RWPE2 (cell line): ENCODE measurements at places on chromosomes 11 and 22.

- no peak overlapping the region for H3K4me3 ChIP-seq
- no peaks in the 10 kb centered on the region for H3K4me1 ChIP-seq
- no peaks in the 10 kb centered on the region for H3K36me3 ChIP-seq
These were observed 9.6 kb downstream of the BTG4 start for GRCh38 chr11:111502611-111503010.

- no peak overlapping the region for H3K4me3 ChIP-seq
- peaks cover 48% of the 10 kb centered on the region for H3K36me3 ChIP-seq
- no peak overlapping the region for H3K27ac ChIP-seq
- no peaks in the 10 kb centered on the region for H3K4me1 ChIP-seq
- no peak for DNase-seq
- H3K27me3 ChIP-seq: no peaks in the 10 kb centered on the region
These were observed 41.2 kb upstream of the TESMIN start for GRCh38 chr11:68792400-68792966.

DNA sequence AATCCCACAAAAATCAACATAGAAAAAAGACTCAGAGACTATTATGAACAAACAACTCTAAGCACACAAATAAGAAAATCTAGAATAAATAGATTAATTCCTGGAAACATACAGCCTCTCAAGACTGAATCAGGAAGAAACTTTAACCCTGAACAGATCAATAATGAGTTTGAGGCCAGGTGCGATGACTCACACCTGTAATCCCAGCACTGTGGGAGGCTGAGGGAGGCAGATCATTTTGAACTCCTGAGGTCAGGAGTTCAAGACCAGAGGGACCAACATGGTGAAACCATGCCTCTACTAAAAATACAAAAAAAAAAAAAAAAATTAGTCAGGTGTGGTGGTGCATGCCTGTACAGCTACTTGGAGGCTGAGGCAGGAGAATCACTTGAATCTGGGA is 499.5 kb upstream of the LUZP2 start:
- no peak overlapping the region for H3K27ac ChIP-seq
- no peak for DNase-seq
- H3K36me3 ChIP-seq: no peaks in the 10 kb centered on the region
- H3K4me3 ChIP-seq: no peak overlapping the region
- no peaks in the 10 kb centered on the region for H3K27me3 ChIP-seq

GRCh38 chr11:35141071-35141470 is 2.1 kb downstream of the CD44 start:
- H3K27me3 ChIP-seq: no peaks in the 10 kb centered on the region
- peaks cover 58% of the 10 kb centered on the region for H3K4me1 ChIP-seq
- peaks cover 41% of the 10 kb centered on the region for H3K36me3 ChIP-seq
- no peak for DNase-seq

DNA sequence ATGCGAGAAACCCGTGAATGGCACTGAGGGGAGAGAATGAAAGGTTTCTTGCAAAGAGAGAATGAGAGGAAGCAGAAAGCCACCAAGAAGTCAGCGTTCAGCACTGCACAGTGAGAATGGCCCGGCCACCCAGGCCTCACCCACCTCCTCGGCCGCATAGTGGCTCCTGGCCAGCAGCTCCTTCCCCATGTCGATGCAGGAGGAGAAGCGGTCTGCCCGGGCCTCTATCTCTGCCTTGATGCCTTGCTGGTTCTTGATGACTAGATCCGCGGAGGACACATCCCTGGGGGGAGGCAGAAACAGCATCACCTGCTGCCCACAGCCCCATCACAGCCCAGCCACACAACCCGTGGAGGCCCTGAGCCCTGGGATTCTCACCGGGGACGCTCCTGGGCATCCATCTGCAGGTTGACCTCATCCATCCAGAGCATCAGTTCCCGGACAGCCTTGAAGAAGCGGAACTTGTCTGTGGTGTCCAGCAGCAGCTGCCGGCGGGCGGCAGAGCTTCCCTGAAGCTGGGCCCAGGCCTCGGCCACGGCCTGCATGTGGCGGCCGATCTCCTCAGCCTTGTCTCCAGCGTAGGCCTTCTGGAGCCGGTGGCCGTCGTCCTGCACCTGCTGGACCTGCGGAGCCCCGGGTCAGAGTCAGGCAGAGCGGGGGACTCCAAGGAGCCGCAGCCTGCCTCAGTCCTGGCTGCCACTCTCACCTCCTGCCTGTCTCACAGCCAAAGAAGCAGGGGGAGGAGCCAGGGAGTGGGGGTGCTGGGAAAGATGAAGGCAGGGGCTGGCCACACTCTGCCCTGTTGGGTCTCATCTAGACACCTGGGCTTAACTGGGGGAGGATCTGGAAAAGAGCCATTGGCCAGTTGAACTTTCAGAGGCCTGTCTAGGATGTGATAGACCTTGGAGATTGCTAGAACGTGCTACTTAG is 12.2 kb upstream of the RBM4B start:
- H3K4me1 ChIP-seq: peaks cover 14% of the 10 kb centered on the region
- no peak for DNase-seq

DNA sequence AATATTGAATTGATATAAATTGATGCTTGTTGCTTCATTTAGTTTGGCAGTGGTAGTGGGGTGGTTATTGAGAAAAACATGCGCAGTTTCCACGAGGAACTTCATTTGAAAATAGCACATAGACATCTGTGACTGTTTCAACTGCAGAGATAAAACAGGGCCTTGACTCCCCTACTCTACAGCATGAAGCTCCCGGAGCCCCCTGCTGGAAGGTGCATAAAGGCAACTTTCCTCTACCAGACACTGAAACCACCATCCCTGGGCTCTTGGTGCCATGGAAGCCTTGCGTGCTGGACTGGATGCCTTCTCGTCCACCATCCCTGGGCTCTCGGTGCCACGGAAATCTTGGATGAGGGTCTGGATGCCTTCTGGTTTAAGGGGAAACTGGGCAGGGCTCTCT is 195.9 kb downstream of the CSNK2A3 start:
- no peak for DNase-seq
- H3K27me3 ChIP-seq: no peaks in the 10 kb centered on the region
- H3K4me1 ChIP-seq: no peaks in the 10 kb centered on the region

DNA sequence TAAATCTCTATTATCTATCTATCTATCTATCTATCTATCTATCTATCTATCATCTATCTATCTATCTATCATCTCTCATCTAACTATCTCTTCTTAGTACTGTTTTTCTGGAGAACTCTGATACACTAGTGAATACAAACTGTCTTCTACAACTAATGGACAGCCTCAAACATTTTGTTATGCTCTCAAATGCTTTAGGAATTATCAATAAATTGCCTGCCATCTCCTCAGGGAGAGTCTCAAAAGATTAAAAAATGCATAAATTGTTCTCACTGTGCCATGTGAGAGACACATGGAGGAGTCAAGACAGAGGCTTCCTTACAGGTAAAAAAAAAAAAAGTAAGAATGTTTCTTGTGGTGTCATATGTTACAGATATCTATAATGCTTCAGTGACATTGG is at the start of gene OR8K3:
TSS of gene OR8K3 (plus strand) at position 301 of the 400 bp plus-strand sequence. CDS start 3,163 bp downstream, outside the sequence.
- H3K27me3 ChIP-seq: no peaks in the 10 kb centered on the region
- DNase-seq: no peak
- H3K36me3 ChIP-seq: no peaks in the 10 kb centered on the region
- no peak within 1 kb of the TSS for H3K4me3 ChIP-seq
- H3K4me1 ChIP-seq: no peaks in the 10 kb centered on the region

DNA sequence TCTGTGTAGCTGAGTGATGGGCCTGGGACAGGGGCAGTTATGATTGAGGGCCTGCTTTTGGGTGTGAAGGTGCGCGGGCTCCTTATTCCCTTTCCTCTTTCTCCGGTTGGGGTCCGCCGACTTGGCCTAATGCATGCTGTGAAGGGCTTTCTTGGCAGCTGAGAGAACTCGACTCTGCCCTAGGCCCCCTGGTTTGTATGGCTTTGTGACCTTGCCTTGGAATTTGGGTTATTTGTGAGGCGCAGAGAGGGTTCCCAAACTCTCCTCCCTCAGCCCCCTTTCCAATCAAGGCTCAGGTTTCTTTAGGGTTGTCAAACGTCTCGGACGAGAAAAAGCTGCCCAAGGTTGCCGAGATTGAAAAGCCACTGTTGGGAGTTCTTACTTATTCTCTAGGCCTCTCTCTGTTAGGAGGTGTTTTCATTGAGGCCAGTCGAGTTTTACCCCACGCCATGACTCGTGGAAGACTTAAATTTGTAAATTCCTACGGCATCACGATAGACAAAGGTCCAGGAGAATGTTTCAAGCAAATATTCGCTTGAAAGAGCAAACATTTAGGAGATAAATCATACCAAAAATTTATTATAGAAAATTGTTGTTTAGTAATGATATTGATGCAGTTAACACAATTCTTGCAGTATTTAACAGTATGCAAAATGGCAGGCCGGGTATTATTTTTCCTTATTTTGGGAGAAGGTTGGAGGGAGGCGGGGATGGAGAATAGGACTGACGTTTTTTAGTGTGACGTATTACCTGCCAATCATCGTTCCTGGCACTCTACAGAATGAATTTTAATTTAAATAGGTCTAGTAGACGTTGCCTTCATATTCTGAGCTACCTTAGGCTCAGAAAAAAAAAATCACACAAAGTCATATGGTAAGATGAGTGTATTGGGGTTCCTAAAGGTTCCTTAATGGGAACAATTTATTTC is 689 bp downstream of the PDHX start:
- DNase-seq: peak; percentile 49
- peaks cover 24% of the 10 kb centered on the region for H3K36me3 ChIP-seq
- peak overlapping the region; percentile 76 for H3K4me3 ChIP-seq
- H3K4me1 ChIP-seq: no peaks in the 10 kb centered on the region

- H3K27me3 ChIP-seq: no peaks in the 10 kb centered on the region
- no peak overlapping the region for H3K4me3 ChIP-seq
- peaks cover 2% of the 10 kb centered on the region for H3K4me1 ChIP-seq
- no peaks in the 10 kb centered on the region for H3K36me3 ChIP-seq
These were observed 76.9 kb upstream of the EED start for GRCh38 chr11:86167499-86168164.

DNA sequence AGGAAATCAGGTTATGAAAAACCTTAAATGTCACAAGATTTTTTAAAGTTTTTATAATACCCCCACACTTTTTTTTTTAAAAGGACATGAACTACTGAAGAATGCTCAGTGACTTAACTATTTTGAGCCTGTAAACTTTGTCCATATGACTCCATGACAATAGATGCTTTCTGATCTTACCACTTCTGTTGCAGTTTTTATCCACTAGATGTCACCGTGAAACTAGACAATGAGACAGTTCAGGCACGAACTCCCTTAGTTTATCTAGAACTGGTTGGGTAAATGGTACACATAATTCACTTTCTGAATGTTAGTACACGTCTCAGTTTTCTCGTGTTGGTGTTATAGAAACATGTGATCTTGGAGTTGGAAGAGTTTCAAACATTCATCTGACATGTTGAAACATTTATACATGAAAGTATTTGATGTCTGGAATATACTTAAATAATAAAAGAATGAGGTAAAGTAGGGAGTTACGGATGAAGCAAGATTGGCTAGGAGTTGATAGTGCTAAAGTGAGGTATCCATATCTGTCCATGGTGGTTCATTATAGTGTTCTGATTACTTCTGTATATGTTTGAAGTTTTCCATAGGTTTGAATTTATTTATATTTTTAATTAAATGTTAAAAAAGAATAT is 8.1 kb downstream of the CCDC15 start:
- no peak overlapping the region for H3K4me3 ChIP-seq
- peaks cover 11% of the 10 kb centered on the region; the same call in 1 of the 2 replicates for H3K36me3 ChIP-seq
- H3K4me1 ChIP-seq: no peaks in the 10 kb centered on the region
- DNase-seq: no peak
- H3K27ac ChIP-seq: no peak overlapping the region

- H3K4me3 ChIP-seq: no peak overlapping the region
- H3K36me3 ChIP-seq: no peaks in the 10 kb centered on the region
- no peaks in the 10 kb centered on the region for H3K4me1 ChIP-seq
- H3K27ac ChIP-seq: no peak overlapping the region
These were observed 83.0 kb upstream of the RTL6 start for GRCh38 chr22:44581096-44581435.

- no peak for DNase-seq
- H3K27ac ChIP-seq: no peak overlapping the region
- no peaks in the 10 kb centered on the region for H3K27me3 ChIP-seq
- no peaks in the 10 kb centered on the region for H3K36me3 ChIP-seq
- no peaks in the 10 kb centered on the region for H3K4me1 ChIP-seq
These were observed 70.1 kb downstream of the PDE3B start for GRCh38 chr11:14713496-14714244.

- H3K27me3 ChIP-seq: no peaks in the 10 kb centered on the region
- peak overlapping the region; percentile 83 for H3K27ac ChIP-seq
- no peak overlapping the region for H3K4me3 ChIP-seq
These were observed 5.1 kb downstream of the CD82 start for GRCh38 chr11:44570411-44571155.

- no peak overlapping the region for H3K4me3 ChIP-seq
- no peaks in the 10 kb centered on the region for H3K27me3 ChIP-seq
These were observed 48.1 kb upstream of the SHISAL1 start for GRCh38 chr22:44360668-44361381.
